Stomach (tissue), 19 donors: ENCODE measurements at places on chromosomes 13 and 19. TPM values are rescaled to one million over a fixed set of nuclear protein-coding genes. Genes with fewer than 3 reads are reported as not detected.

GRCh38 chr19:11581740-11582139 is 4.3 kb upstream of the ACP5 start:
- no peak for DNase-seq
- H3K4me3 ChIP-seq: no peak overlapping the region
- H3K36me3 ChIP-seq: no peaks in the 10 kb centered on the region
- H3K27ac ChIP-seq: peak overlapping the region; percentile 71

DNA sequence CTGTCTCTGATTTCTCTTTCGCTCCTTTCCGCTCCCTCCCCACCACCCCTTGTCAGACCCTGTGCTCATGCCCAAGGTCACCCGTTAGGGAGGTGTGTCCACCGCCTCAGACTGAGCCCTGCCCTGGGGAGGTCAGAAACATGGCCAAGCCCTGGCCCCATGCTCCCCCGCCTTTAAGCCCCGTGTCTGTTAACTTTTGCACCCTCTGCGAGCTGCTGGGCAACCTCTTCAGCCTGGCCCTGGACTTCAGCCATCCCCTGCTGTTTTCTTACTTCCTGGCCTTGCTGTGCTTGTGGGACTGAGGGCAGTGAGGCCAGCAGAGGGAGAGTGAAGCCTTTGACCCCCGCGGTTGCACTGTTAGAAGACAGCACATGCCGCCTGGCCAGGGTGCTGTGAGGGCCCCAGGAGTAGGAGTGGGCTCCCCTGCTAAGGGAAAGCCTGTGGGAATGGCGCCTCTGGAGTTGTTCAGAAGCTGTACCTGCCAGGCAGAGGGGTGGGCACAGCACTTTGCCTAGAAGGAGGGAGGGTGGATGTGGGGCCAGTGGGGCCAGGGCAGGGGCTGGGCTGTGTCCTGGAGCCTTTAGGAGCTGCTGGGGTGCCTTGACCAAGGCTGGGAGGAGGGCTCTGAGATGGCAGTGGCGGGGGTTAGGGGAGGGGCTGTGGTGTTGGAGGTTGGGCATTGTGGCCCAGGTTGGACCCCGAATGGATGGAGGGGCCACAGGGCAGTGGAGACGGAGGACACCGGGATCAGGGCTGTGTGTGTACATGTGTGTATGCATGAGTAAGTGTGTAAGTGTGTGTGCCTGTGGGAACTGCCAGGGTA is 7.9 kb downstream of the UPF1 start:
- peak; percentile 61 for DNase-seq
- H3K27me3 ChIP-seq: no peaks in the 10 kb centered on the region
- no peak overlapping the region for H3K27ac ChIP-seq
- H3K4me1 ChIP-seq: peaks cover 67% of the 10 kb centered on the region

- no peak overlapping the region for H3K4me3 ChIP-seq
- no peak for DNase-seq
- no peaks in the 10 kb centered on the region for H3K27me3 ChIP-seq
- no peaks in the 10 kb centered on the region for H3K36me3 ChIP-seq
- no peaks in the 10 kb centered on the region for H3K4me1 ChIP-seq
Measured at GRCh38 chr13:30785191-30785850, 50.0 kb downstream of the ALOX5AP start.

DNA sequence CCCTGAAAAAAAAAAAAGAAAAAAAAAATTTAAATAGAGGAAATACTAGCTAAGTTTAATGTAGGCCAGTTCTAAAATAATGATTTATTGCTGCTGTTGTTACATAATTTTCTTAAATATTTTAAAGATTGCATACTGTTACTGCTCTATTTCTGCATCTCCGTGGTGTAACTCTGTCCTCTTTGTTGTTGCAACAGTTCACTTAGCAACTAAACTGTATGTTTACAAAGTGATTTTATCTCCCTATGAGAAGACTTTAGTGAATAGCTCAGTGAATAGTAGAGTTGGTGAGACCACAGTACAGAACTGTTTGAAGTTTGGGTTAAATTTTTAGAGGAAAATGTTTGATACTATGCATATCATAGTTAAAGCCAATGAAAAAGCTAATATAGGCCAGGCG is 19.4 kb downstream of the BRCA2 start:
- no peak for DNase-seq
- no peaks in the 10 kb centered on the region for H3K4me1 ChIP-seq
- no peaks in the 10 kb centered on the region for H3K27me3 ChIP-seq
- no peak overlapping the region for H3K27ac ChIP-seq
- H3K4me3 ChIP-seq: no peak overlapping the region

GRCh38 chr13:83672612-83673011 is 209.7 kb downstream of the SLITRK1 start:
- no peaks in the 10 kb centered on the region for H3K36me3 ChIP-seq
- no peak overlapping the region for H3K27ac ChIP-seq
- no peaks in the 10 kb centered on the region for H3K27me3 ChIP-seq
- H3K4me1 ChIP-seq: no peaks in the 10 kb centered on the region
- no peak for DNase-seq

DNA sequence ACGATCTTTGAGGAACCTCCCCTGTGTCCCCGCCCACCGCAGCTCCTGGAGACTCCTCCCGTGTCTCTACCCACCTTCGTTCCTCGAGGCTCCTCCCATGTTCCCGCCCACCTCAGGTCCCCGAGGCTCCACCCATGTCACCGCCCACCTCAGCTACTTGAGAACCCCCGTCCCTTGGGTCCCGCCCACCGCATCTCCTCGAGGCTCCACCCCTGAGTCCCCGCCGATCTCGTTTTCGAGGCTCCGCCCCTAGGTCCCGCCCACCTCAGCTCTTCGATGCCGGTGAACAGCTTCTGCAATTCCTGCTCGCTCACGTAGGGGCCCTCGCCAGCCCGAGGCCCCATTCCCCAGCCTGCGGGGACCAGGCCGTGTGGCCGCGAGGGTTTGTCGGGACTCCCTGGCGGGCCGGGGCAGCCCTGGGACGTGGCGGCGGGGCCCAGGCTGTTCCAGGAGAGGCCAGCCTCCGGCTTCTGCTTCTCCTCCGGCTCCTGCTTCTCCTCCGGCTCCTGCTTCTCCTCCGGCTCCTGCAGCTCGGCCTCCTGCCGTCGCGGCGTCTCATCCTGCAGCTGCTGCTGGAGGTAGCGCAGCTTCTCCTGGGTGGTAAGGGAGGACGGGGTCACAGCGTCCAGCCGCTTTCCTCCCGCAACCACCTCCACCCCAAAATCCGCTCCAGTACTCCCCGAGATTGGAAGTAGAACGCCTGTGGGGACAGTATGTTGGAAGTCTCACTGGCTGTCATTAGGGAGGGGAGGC is 16.7 kb downstream of the TSKS start:
- no peaks in the 10 kb centered on the region for H3K36me3 ChIP-seq
- H3K4me3 ChIP-seq: no peak overlapping the region
- H3K27ac ChIP-seq: no peak overlapping the region
- H3K27me3 ChIP-seq: no peaks in the 10 kb centered on the region

- no peak overlapping the region for H3K4me3 ChIP-seq
- no peaks in the 10 kb centered on the region for H3K4me1 ChIP-seq
- H3K36me3 ChIP-seq: no peaks in the 10 kb centered on the region
- H3K27me3 ChIP-seq: no peaks in the 10 kb centered on the region
Measured at GRCh38 chr13:47726394-47726793, 274.7 kb downstream of the SUCLA2 start.

DNA sequence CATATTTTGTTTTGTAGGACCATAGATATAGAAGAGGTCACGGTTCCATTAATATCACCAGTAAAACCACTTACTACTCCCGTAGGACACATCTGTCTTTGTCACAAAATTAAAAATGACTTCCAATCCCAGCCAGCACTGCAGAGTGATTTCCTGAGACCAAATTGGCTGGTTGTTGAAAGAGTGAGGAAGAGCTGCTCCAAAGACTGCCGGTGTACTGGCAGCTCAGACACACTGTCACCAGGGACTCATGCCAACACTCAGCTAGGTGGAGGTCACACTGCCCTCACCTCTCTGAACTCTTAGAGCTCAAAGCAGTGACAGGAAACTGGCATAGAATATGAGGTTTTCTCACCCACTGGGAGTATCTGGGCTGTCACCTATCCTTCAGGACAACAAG is 52.1 kb downstream of the FLT1 start:
- H3K4me1 ChIP-seq: no peaks in the 10 kb centered on the region
- H3K36me3 ChIP-seq: no peaks in the 10 kb centered on the region
- H3K4me3 ChIP-seq: no peak overlapping the region
- no peak for DNase-seq
- H3K27ac ChIP-seq: no peak overlapping the region
- H3K27me3 ChIP-seq: no peaks in the 10 kb centered on the region

Gene SPHK2
- total RNA-seq: 19.2 TPM
